ENCODE measurements at places on chromosomes 5 and 9.

DNA sequence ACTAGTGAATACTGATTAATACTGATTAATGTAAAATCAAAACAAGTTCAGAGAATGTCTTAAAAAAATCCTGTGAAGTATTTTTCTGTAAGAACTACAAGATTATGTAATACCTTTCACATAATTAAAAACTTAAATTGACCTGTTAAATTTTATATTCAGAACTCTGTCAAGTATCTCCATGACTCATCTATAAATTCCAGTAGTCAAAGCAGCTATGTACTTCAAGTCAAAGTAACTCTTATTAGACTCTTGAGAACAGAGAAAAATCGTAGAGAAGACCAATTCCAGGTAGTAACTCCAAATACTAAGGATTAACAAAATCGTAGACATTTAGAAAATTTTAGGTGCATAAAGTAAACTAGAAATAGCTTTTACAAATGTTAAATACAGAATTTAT is 77.1 kb downstream of the HOMER1 start:
- no peak for DNase-seq

DNA sequence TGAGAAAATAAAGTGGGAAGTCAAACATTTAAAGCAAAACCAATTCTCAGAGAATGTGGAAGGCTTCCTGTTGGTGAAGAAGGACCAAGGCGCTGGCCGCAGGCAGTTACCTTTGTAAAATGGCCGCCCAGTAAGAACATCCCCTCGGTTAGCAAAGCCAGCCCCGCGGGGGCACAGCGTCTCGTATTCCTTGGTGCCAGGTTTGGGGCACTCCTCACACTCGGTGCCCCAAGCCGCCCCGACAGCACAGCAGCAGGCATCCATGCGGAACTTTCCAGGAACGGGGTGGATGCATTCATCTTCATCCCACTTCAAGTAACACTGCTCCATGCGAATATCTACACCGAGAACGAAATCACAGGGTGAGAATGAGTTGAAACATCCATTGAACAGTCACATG is 192.8 kb downstream of the FBN2 start:
- DNase-seq, result no peak

GRCh38 chr9:16745359-16745758 is 125.1 kb downstream of the BNC2 start:
- no peak for DNase-seq

DNA sequence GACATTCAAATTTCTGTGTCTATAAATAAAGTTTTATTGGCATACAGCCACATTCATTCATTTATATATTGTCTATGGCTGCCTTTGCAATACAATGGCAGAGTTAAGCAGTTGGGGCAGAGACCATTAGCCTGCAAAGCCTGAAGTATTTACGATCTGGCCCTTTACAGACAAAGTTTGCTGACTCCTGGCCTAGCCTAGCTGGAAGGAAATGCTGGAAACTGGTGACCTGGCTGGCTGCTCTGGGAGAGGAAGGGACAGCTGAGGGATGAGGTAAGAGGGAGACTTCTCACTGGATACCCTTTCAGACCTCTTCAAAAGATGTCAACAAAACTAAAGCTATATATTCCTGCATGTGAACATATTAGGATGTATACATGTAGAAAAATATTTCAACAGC is 66.0 kb upstream of the PPARGC1B start:
- DNase-seq, result no peak

DNA sequence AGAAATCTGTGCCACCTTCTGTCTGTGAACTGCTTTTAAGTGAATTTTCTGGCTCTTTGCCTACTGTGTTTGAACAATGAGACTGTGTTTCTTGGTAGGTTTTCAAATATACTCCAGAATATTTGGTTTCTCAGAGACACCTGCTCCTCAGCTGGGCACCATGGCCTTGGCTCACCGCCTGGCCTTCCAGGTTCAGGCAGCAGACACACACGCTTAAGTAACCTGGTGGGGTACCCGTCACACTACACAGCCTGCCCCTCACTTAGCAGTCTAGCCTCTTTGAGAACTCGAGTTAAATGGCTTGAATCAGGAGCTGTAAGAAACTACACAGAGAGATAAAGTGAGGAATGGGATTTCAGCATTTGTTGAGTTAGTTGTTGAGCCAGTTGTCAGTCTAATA is 530.5 kb downstream of the MTRR start:
- DNase-seq, result no peak

- DNase-seq, result no peak
Observed at GRCh38 chr9:127426756-127427155, 2.6 kb downstream of the ZNF79 start.

DNA sequence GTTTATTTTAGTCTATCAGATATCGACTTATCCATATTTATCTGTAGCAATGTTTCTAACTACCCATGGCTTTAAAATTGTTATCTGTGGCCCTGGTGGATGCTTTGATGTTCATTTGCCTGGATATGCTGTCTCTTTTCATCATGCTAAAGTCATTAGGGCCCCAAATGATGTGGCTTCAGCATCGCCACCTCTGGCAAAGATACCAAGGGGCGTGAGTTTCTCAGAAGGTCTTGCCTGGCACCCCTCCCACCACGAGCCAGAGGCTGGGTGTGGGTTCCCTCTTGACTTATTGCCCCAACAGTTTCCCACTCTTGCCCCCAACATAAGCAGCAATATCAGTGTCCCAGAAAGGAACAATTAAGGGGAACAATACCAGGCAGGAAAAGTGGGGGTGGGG is 5.4 kb downstream of the ROPN1L start:
- DNase-seq, result no peak

DNA sequence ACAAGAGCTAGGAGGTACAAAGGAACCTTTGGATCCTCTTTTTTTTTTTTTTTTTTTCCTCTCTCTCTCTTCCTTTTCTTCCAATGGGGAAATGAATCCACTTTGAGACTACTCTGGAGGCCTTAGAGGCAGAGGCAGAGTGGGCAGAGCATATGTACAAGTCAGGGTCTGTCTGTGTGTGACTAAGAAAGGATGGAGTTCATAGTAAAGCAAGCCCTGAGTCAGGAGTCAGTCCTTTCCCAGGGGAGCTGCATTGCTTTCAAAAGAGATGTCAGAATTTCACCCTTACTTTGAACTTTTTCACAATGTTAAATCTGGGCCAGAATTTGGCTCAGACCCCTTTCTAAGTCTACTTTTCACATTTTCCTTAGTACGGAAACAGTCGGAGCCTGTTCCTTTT is 792.4 kb upstream of the C9orf72 start:
- no peak for DNase-seq

DNA sequence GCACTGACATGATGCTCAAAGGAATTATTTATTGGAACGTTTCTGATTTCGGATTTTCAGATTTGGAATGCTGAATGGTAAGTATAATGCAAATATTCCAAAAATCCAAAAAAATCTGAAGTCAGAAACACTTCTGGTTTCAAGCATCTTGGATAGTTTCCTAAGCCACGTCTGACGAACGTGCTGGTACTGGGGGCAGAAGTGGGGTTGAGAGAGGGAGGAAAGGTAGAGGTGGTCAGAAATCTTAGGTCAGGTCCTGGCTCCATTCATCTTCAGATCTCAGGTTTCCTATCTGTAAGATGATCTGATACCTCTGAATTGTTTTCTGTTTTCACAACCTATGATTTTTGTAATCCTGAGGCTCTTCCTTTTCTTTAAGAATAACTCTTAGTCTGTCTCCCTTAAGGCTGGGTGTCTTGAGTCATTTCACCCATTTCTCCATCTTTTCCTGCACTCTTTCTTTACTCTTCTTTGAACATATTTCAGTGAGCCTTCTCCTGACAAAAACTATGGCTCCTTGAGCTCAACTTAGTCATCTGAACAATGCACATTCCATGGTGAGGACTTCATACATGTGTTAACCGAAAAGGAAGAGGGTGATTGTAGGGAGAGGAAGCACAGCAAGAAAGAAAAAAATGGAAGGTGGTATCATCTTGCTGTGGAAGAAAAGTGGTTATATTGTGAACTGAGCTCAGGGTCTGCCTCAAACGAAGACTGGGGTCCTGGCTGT is 3.3 kb downstream of the SGCD start:
- DNase-seq, result no peak

GRCh38 chr5:119398727-119399466 is 43.1 kb downstream of the TNFAIP8 start:
- no peak for DNase-seq

GRCh38 chr5:41252036-41252435 is 38.7 kb upstream of the C6 start:
- no peak for DNase-seq

- no peak for DNase-seq
Observed at GRCh38 chr5:73286896-73287295, 113.9 kb downstream of the TMEM174 start.

- DNase-seq, result no peak
Observed at GRCh38 chr5:148732692-148733091, 78.4 kb upstream of the HTR4 start.

DNA sequence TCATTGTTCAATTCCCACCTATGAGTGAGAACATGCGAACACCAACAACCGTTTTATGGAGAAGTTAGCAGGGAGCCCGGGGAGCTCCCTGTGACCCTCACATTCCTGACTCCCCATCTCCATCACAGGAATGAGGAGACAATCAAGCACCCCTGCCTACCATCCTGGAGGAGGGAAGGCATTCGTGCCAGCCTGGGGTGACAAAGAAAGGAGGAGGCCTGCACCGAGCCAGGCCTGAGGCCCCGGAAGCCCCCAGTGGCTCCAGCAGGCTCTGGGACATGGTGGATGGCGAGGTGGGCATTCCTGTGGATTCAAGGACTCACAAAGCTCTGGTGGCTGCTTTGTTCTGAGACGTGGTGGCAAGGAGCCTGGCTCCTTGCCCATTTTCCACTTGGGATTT is 36.5 kb upstream of the UGT3A1 start:
- DNase-seq, result no peak

- no peak for DNase-seq
Observed at GRCh38 chr9:27539479-27540441, 10.1 kb upstream of the MOB3B start.

DNA sequence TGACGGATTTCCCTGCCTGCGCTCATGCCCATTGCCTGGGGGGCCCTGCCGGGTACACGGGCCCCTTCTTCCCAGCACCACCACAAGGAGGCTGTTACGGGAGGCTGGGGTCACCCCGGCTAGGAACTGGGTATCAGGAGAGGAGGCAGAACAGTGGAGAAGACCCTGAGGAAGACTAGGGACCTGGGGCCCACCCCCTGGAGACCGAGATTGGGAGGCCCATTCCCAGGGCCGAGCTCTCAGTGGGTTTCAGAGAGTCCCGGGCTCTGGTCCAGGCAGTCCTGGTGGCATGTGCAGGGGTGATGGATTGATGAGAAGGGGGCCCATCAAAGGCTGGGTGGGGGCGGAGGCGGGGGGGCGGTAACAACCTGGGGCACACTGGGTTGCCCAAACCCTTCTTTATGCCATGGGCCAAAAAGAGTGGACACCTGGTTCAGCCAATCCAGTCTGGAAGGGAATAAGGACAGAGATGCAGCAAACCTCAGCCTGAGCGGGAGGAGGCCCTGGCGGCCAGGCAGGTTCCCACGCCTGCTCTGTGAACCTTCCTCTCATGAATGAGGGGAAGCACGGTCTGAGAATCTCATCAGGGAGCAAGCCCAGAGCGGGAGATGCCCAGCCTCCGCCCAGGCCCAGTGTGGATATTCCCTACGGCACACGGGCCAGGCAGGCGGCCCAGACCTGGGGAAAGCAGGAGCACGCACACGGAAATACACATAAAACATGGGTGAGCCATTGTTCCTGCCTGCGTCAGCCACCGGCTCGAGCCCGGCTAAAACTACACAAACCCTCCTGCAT is 785 bp upstream of the P4HA2 start:
- DNase-seq, result no peak

GRCh38 chr5:138366632-138367382 is 14.3 kb downstream of the KDM3B start:
- DNase-seq, result no peak

DNA sequence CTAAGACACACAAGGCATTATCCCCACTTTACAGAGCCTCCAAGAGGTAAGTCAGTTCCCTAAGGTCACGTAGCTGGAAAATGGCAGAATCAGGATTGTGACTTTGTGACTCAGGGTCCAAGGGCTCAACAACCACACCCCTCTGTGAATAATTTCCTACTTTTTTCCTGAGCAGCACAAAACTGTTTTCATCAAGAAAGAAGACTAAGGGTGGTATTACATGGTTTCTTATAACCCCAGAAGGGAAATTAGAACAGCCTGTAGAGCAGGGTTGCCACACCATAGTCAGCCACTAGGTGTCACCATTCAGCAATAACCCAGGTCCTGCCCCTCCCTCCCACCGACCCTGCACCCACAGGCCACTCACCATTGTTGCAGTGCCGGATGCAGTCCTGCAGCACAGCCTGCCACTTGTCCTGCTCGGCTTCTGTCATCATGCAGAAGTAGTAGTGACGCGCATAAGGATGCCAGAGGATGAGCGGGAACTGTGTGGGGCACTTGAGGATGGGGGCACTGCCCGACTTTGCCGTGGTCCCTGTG is 72.1 kb downstream of the LRSAM1 start:
- no peak for DNase-seq

DNA sequence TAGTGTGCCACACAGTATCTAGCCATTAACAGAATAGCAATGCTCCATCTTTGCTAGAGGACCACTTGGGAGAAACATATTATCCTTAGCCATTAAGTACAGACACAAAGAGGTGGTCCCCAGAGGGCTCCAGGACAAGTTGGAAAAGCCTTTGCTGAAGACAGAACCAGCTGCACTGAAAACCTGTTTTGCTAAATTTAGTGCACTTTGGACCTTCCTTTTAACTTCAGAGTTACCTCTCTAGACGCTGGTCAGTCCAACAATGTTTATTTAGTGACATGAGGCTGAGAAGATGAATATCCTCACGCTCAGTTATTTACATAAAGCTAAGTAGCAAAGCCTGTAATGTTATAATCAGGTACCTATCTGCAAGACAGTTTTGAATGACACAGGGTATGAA is 265.0 kb upstream of the ZNF608 start:
- DNase-seq, result no peak

- no peak for DNase-seq
Observed at GRCh38 chr5:11324521-11325289, 563.7 kb upstream of the DAP start.

GRCh38 chr9:110355911-110356310 is 18.2 kb upstream of the TXNDC8 start:
- no peak for DNase-seq

All from effector CD4-positive, alpha-beta T cell (primary cell).